ENCODE measurements at places on chromosomes 6 and 20.

- no peak for DNase-seq
These were observed 514 bp downstream of the DEFB129 start for GRCh38 chr20:227439-228105.

- peak; percentile 11 for DNase-seq
These were observed 425.1 kb upstream of the JAG1 start for GRCh38 chr20:11098888-11099287.

DNA sequence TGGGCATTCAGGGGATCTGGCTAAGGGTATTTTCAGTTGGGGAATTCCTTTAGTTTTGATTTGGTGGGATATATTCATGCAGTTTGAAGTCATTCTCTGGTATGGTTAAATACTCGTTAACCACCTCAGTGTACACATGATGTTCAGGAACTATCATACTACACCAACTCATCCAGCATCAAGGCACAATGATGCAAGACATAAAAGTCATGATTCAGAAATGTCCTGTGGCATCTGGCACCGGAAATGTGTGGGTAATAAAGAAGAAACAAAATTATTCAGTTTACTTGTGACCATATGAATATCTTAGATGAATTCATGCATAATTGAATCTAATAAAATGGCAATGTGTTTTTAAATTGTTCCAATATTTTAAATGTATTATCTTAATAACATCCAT, 129.0 kb upstream of the BMP5 start:
- no peak for DNase-seq

GRCh38 chr6:16043171-16044135, 85.4 kb upstream of the MYLIP start:
- DNase-seq = no peak

GRCh38 chr6:158002249-158002950, 20.7 kb downstream of the SYNJ2 start:
- no peak for DNase-seq
